ENCODE measurements at places on chromosomes 13 and 19.

DNA sequence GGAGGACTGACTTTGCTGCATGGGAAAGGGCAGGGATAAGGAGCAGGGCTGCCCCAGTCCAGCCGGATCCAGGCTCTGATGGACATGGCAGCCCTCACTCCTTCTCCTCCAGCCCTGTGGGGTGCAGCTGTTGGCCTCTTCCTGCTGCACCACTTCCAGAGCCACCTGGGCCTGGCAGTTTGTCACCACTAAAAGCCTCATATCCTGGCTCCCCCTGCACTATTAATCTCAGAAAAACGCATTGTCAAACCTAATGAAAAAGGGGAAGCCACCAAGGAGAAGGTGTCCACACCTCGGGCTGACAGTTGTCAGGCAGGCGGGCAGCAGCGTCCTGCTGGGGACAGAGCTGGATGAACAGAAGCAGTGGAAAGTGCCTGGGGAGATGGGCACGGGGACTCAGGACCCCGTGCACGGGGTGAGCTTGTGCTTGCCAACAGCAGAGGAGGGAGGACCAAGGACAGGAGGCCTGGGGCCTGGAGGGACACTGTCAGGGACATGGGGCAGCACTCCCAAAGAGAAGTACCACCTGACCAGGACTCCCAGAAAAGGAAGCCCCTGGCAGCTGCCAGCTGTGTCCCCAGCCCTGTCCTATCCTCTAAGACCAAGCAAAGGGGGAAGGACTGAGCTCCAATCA is 151.1 kb upstream of the TSHZ3 start:
- DNase-seq: no peak

GRCh38 chr19:10111405-10111811 is at the start of gene P2RY11:
P2RY11 (plus strand) TSS chr19:10111693; CDS start chr19:10111722, 29 bp downstream.
- no peak for DNase-seq

DNA sequence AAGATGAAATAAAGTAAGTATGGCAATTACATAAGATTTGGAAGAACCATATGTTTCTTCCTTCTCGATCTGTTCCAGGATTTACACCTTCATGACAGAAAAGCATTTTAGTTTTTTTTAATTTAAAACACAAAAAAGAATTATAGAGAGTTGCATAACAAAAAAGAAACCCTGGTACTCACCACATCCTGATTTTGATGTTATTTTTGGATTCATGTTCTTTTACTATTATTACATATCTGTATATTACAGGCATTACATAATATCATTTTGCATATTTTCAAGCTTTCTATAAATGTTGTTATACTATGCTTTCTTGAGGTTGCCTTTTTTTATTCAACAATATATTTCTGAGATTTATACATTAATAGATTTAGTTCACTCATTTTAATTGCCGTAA is 6.7 kb upstream of the KATNAL1 start:
- DNase-seq: no peak

GRCh38 chr13:93388701-93389100 is 162.1 kb downstream of the GPC6 start:
- DNase-seq: no peak

- DNase-seq: no peak
Observed at GRCh38 chr19:5156231-5156986, 184.2 kb downstream of the PTPRS start.

DNA sequence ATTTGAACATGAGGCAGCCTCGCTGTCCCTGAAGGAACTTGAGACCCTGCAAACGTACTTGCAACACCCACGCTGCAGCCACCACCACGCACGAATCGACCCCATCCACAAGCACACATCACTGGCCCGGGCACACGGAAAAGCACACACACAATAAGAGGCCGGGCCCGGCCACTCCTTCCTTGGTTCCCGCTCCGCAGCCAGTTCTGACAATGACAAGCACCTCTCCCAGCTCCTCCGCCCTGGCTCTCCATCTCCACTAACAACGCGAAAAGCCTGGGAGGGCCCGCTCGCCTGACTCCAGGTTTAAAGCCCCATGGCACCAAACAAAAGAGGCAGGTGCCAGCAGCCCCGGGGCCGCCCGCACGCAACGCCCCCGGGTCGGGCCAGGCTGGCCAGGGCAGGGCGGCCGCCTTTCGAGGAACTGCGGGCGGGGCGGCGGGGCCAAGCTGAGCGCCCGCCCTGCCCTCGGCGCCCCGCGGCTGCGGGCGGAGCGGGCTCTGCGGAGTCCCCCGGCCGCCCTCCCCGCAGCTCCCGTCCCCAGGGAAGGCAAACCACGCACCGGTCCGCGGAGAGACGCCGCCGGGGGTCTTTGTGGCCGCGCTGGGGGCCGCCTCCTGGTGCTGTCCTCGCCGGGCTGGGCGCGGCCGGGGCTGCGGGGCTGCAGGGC is 495 bp downstream of the DCLK1 start:
- DNase-seq: no peak

GRCh38 chr19:46411925-46412649 is 1.3 kb downstream of the CCDC8 start:
- no peak for DNase-seq

DNA sequence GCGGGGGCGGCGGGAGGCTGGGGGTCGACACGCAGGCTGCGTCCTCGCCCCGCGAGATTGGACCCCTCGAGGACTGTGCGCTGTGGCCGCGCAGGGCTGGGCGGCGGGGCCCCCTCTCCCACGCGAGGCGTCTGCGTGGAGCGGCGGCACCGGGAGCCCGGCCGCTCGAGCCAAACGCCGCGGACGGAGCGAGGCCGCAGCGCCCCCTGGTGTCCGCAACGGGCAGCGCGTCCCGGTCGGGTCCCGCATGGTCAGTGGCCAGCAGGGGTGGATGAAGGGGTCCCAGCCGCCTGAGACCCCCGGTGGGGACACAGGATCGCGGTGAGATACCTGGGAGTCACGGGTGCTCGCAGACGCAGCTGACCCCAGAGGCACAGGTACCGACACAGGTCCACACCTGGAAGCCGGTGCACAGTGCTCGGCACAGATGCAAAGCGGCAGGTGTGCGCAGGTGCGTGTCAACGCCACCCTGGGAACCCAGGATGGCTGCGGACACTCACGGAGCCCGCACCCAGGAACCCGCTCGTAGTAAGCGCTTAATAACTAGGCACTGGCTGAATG is 2.1 kb upstream of the CIRBP start:
- no peak for DNase-seq

- peak; percentile 65 for DNase-seq
Observed at GRCh38 chr13:30576528-30576927, 41.2 kb upstream of the USPL1 start.

GRCh38 chr13:28044608-28045007 is 55.8 kb downstream of the FLT3 start:
- no peak for DNase-seq

DNA sequence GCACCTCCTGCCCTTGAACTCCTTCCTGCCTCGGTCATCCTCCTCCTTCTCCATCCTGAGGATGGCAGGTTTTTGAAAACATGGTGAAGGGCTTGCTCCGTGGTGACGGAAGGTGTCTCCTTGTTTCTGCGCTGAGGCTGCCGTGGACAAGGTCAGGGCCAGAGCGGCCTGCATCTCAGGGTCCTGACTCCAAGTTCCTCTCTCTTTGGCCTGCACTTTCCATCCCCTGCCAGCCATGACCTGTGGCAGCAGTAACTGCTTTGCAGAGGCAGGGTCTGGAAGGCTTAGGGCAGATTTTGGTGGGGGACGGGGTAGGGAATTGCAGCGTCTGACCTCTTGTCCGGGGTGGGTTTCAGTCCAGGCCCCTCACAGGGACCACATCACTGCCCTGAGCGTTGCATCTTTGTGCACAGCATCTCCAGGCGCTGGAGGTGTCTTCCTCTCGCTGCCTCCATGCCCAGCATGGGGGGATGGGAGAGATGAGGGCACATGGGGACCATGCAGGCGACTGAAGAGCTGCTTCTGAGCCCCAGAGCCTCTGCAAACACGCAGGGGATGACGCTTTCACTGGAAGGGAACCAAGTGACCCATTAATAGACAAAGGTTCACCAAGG is 216.8 kb downstream of the TEX29 start:
- DNase-seq: no peak

DNA sequence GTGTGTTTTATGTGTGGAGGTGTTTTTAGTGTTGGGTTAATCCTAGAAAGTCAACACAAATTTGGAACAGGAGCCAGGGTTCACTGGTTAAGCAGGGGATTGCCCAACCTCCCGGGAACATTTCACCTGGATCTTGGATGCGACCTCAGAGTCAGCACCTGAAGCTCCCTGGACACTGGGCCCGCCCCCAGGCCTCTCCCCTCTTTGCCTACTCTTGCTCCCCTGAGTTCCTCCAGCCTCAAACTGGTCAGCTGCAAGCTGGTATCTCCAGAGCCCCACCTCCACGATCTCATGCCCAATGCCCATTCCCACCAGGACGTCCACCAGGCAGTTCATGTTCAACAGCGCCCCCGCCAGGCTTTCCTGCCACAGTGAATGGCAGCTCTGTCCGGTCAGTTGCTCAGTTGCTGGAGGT is 9.7 kb downstream of the HSD17B14 start:
- DNase-seq: no peak

DNA sequence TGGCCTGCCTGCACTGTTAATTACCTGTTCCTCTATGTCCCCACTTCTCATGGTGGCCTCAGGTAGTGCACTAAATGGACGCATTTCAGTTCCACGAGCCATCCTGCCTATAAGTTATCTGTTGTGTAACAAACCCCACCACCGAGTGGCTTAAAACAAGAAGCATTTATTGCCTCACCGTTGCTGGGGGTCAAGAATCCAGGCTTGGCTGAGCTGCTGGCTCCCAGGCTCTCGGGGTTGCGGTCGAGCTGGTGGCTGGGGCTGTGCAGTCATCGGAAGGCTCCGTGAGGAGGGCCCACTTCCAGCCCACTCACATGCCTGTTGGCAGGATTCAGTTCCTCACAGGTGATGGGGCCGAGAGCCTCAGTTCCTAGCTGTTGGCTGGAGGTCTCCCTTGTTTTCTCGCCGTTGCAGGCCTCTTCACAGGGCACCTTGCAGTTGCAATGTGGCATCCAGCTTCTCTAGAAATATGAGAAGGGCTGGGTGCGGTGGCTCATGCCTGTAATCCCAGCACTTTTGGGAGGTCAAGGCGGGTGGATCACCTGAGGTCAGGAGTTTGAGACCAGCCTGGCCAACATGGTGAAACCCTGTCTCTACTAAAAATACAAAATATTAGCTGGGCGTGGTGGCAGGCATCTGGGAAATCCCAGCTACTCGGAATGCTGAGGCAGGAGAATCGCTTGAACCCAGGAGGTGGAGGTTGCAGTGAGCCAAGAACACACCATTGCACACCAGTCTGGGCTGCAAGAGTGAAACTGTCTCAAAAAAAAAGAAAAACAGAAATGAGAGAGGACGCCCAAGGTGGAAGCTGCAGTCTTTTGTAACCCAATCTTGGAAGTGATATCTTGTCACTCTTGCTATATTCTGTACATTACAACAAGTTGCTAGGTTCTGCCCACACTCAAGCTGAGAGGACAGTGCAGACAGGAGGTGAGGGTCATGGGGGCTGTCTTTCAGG is 6.5 kb upstream of the PTOV1 start:
- DNase-seq: no peak

DNA sequence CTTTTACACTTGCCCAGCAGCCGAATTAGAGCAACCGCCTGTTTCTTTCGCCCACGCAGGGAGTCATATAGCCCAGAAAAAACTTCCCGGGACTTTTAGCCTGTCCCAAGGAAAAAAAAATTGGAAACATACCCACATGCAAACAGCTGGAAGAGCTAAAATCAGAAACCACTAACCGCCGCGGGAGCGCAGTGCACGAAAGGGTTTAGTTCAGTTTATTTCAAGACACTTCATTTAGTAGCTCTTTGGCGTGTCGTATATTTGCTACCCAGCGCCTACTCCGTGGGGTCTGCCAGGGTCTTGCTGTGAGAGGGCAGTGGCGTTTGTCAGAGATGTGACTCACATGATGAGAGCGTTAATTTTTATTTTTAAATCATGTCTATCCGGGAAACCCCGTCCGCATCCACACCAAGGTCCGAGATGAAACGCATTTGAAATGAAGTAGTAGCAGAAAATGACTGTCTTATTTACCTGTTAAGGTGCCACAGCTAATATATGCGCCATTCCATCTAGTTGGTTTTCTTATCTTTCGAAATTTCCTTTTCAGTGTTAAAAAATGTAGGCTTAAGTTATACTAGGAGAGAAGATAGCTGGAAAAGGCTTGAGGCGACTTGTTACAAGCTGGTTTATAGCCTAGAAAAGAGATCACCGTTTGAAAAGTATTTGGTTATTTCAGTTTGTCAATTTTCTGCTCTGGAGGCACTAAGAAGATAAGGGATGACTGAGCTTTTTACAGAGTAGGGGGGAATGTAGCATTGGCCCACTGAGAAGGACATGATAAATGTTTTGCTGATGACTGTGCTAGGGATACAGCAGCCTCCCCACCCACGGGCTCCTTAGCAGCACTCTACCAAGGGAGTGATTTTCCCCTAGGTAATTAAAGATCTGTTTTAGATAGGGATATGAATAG is 1.7 kb downstream of the KLF5 start:
- DNase-seq: no peak

GRCh38 chr13:64256751-64257150 is 2841.1 kb upstream of the PCDH20 start:
- DNase-seq: no peak

DNA sequence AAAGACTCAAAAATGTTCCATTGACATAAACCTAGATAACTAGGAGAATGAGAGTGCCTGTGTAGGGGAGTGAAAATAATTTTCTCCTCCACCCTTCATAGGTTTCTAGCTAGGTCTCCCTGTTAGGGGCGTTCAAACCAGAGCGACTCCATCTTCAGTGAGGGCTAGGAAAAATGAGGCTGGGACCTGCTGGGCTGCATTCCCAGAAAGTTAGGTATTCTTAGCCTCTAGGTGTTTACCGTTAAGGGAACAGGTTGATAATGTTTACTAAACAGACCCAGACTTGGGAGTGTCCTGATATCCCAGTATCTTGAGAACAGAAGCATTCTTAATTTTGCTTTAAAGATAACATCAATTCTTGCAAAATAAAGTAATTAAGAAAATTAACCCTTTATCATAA is 20.1 kb downstream of the PABPC3 start:
- no peak for DNase-seq

- DNase-seq: no peak
Observed at GRCh38 chr13:36859259-36859658, 40.2 kb downstream of the RFXAP start.
